ENCODE measurements at places on chromosomes 7 and 10.
A peak's percentile ranks its signal among the peaks of the same experiment; 100 is the strongest.

- no peak for DNase-seq
Observed at GRCh38 chr7:102064361-102065025, 222.2 kb upstream of the SH2B2 start.

GRCh38 chr10:103493916-103494877, 692 bp downstream of the NEURL1 start:
- DNase-seq = no peak

- DNase-seq = no peak
Observed at GRCh38 chr10:105284476-105285215, 643.6 kb downstream of the SORCS3 start.

DNA sequence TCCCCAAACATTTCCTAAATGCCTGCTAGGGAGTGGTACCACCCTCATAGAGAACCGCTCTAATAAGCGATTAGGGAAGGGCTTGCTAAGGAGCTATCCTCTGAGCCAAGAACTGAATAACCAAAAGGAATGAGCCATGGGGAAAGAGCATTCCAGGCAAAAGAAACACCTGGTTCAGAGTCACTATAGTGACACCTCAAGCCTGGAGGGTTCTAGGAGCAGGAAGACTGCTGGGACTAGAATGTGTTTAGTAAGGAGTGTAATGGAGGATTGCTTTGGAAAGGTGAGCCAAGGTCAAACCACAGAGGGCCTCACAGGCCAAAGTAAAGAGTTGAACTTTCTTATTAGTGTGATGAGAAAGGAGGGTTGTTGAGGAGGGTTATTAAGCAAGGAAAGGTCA, 38.7 kb upstream of the NRBF2 start:
- no peak for DNase-seq

DNA sequence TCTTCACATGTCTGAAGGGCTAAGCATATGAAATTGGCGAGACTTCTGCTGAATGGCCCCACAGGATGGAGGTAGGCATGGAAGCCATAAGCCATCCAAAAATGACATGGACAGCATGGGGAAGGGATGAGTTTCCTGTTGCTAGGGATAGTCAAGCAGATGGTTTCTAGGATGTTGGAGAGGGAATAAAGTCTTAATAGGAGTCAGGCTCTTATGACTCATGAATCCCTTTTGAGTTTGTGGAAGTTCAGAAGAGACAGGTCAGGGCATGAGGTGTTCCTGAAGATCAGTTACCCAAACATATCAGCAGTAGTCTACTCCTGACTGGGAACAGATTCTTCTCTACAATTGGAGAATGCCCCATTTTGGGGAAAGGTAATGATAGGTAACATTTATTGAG, 243.9 kb downstream of the REEP3 start:
- DNase-seq = peak; percentile 38

DNA sequence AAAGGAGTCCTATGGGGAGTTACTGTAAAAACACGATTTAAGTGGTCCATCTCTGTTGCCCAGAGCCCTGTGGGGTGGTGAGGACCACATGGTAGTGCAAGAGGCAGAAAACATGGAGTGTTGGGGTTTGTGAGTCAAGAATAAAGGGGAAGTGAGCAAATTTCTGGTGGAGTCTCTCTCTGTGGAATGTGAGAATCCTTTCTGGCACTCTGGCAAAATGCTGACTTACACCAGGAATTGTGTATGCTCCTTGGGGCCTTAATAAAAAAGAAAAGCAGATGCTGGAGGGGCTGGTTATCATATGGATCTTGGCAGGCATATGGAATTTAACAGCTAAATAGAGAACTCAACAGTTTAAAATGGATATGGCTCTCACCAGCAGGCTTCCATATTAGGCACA, 486.0 kb downstream of the TNS3 start:
- DNase-seq = peak; percentile 97

- DNase-seq = no peak
Observed at GRCh38 chr10:69624245-69624786, 5.7 kb upstream of the FAM241B start.

Data from fibroblast of upper back skin (primary cell).